Muscle of arm (tissue), 14 donors: ENCODE measurements at places on chromosomes 7 and 10.

GRCh38 chr10:51386248-51386885 lies 312.1 kb downstream of the PRKG1 start:
- no peak for DNase-seq

- no peak for DNase-seq
These were observed 12.2 kb upstream of the LAT2 start for GRCh38 chr7:74197449-74198124.

GRCh38 chr10:49616421-49617101 lies 2.7 kb downstream of the CHAT start:
- no peak for DNase-seq

GRCh38 chr7:141999058-141999623 lies 3.5 kb downstream of the MGAM start:
- DNase-seq: no peak

DNA sequence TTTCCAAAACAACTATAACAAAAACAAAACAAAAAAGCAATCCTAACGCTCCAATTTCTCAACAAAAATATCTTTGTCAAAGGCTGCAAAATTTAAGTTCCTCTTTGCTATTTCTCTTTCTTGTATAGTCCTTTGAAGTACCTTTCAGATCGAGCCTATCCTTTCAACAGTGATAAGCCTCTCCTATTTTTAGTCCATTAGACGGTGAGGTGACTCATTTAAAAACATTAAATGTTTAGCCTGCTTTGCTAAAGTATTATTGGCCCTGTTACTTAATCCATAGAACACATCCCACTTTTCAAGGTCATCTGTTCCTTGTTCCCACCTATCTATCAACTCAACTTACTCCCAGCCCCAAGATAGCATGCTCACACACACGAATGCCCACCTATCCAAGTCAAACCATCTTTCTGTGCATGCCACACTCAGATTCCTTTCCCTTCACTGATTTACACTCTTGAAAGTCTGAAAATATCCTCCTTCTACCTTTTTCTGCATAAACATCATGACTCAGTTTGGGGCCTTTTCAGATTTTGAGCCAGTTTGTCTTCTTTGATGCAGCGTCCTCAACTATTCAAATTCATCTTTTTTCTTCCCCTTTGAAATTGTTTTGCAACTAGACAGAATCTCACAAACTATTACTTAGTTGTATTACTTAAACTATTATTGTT lies 224.9 kb upstream of the TMEM229A start:
- no peak for DNase-seq
